CD4-positive, alpha-beta T cell (primary cell): ENCODE measurements at places on chromosomes 1 and 21. TPM values are rescaled to one million over a fixed set of nuclear protein-coding genes. Genes with fewer than 3 reads are reported as not detected.

The C4BPB gene
- 2.1 TPM for total RNA-seq

The LRIG2 gene
- 12.9 TPM for total RNA-seq

The KCNN3 gene
- total RNA-seq = not detected

- no peak overlapping the region for H3K4me3 ChIP-seq
- peaks cover 7% of the 10 kb centered on the region for H3K27me3 ChIP-seq
These were observed 34.1 kb downstream of the OR2G3 start for GRCh38 chr1:247639381-247639981.

GRCh38 chr1:84260852-84261518, 40.5 kb upstream of the SAMD13 start:
- no peak overlapping the region for H3K27ac ChIP-seq
- H3K27me3 ChIP-seq = no peaks in the 10 kb centered on the region
- no peaks in the 10 kb centered on the region for H3K36me3 ChIP-seq
- DNase-seq = no peak
- H3K4me3 ChIP-seq = no peak overlapping the region

- H3K4me1 ChIP-seq = no peaks in the 10 kb centered on the region
- no peak overlapping the region for H3K4me3 ChIP-seq
- peaks cover 16% of the 10 kb centered on the region for H3K27me3 ChIP-seq
These were observed 22.0 kb upstream of the CHIT1 start for GRCh38 chr1:203251466-203251865.

DNA sequence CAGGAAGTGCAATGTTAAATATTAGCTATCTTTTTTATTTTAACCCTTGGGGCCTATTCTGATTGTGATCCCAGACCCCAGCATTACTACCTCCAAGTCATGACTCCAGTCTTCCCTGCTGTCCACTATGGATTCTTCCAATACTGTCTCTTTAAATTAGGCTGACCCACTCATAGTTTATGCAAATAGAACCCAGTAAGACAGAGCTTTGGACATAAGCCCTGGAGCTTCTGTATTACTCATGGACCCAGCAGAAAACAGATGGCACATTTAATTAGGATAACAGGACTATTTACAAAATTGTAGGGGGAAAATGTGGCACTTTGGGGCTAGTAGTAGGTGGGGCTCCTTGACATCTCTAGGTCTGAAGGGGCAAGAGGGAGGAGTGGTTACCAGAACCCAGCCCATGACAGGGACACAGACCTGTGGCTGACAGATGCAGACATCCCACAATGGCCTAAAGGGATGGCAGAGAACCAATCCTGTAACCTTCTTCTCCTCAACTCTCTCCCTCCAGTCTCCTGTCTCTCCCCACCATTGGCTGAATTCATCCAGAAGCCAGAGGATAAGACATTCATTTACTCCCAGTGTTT, 233.5 kb downstream of the OMA1 start:
- no peaks in the 10 kb centered on the region for H3K4me1 ChIP-seq
- DNase-seq = no peak
- no peaks in the 10 kb centered on the region for H3K27me3 ChIP-seq
- no peak overlapping the region for H3K27ac ChIP-seq

DNA sequence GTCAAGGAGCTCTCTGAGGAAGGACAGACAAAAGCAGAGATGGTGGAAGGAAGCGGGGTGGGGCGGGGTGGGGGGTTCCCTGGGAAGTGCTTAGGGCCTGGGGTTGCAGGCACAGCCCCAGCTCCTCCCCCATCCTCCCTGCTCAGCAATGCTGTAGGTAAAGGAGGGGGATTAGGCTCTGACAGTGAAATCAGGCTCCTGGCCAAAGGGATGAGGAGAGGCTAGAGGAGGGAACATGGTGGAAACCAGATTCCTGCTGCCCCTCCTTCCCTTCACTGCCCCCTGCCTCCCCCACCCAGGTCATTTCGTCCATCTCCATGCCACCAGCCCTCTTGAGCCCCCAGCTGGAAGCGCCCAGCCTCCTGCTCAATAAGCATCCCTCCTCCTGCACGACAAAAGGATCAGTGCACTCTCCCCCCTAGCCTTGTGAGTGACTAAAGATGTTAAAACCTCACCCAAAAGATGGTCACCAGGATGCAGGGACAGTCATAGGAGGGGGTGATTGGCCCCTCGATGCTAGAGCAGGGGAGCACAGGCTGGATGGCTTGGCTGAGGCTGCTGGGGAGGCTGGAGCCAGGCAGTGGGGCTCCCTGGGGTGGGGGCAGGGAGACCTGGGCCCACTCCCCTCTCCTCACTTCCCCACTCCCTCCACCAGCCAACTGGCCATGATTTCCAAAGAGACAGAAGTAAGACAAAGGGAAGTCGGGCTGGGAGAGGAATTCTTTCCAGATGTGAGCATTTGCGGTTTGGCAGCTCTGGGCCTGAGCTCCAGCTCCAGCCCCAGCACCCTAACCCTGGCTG, 2.2 kb upstream of the CRABP2 start:
- peaks cover 24% of the 10 kb centered on the region for H3K27me3 ChIP-seq
- peaks cover 35% of the 10 kb centered on the region for H3K4me1 ChIP-seq
- no peak overlapping the region for H3K27ac ChIP-seq
- no peaks in the 10 kb centered on the region for H3K36me3 ChIP-seq
- DNase-seq = no peak

DNA sequence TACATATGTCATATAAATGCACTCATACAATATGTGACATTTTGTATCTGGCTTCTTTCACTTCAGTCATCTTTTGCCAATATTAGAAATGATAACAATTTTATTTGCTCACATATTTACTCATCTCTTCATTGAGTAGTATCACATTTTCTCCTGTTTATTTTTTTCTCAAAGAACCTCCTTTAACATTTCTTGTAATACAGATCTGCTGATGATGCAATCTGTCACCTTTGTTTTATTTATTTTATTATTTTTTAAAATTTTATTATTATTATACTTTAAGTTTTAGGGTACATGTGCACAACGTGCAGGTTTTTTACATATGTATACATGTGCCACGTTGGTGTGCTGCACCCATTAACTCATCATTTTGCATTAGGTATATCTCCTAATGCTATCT, 15.8 kb upstream of the TSHB start:
- no peak overlapping the region for H3K4me3 ChIP-seq
- H3K27ac ChIP-seq = no peak overlapping the region
- no peak for DNase-seq
- H3K4me1 ChIP-seq = no peaks in the 10 kb centered on the region
- H3K27me3 ChIP-seq = no peaks in the 10 kb centered on the region

GRCh38 chr21:32549440-32549839, 35.9 kb downstream of the TCP10L start:
- no peaks in the 10 kb centered on the region for H3K4me1 ChIP-seq
- H3K4me3 ChIP-seq = no peak overlapping the region
- no peaks in the 10 kb centered on the region for H3K27me3 ChIP-seq

DNA sequence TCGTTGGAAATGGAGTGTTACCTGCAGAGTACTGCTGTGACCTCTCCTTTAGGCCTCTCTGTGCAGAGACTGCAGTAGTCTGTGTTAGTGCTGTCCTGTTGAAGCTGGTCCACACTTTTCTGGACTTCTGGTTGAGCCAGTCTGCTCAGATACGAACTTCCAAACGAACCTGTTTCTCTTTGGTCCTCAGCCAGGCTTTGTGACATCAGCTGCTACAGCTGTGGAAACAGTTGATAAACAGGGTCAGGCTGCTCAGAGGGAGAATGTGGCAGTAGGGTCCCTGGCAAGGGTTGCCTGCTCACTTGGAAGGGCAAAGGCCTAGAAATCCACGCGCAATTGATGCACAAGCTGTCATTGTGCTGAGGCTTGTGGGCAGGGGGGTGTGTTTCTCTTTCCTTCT, 98.8 kb downstream of the NOS1AP start:
- no peak overlapping the region for H3K4me3 ChIP-seq
- H3K27ac ChIP-seq = no peak overlapping the region
- H3K27me3 ChIP-seq = peaks cover 9% of the 10 kb centered on the region
- no peaks in the 10 kb centered on the region for H3K4me1 ChIP-seq

GRCh38 chr21:34609244-34609932, 5.5 kb downstream of the RCAN1 start:
- H3K4me3 ChIP-seq = no peak overlapping the region
- H3K36me3 ChIP-seq = no peaks in the 10 kb centered on the region
- DNase-seq = no peak
- no peak overlapping the region for H3K27ac ChIP-seq
- no peaks in the 10 kb centered on the region for H3K27me3 ChIP-seq

DNA sequence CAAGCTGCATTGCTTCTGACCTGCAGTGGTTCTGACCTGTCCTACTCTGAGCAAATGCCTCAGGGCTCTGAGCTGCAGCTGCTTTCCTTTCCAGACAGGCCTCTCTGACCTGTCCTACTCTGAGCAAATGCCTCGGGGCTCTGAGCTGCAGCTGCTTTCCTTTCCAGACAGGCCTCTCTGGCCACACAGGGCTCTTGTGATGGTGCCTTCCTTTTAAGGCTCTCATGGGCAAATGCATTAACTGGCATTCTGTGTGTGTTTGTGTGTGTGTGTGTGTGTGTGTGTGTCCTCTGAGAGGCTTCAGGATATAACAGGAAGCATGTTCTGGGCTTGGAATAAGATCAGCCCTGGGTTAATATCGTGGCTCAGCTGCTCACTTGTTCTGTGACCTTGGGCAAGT, 131.3 kb downstream of the NTPCR start:
- H3K36me3 ChIP-seq = peaks cover 1% of the 10 kb centered on the region
- no peaks in the 10 kb centered on the region for H3K4me1 ChIP-seq
- no peak overlapping the region for H3K27ac ChIP-seq
- no peaks in the 10 kb centered on the region for H3K27me3 ChIP-seq

DNA sequence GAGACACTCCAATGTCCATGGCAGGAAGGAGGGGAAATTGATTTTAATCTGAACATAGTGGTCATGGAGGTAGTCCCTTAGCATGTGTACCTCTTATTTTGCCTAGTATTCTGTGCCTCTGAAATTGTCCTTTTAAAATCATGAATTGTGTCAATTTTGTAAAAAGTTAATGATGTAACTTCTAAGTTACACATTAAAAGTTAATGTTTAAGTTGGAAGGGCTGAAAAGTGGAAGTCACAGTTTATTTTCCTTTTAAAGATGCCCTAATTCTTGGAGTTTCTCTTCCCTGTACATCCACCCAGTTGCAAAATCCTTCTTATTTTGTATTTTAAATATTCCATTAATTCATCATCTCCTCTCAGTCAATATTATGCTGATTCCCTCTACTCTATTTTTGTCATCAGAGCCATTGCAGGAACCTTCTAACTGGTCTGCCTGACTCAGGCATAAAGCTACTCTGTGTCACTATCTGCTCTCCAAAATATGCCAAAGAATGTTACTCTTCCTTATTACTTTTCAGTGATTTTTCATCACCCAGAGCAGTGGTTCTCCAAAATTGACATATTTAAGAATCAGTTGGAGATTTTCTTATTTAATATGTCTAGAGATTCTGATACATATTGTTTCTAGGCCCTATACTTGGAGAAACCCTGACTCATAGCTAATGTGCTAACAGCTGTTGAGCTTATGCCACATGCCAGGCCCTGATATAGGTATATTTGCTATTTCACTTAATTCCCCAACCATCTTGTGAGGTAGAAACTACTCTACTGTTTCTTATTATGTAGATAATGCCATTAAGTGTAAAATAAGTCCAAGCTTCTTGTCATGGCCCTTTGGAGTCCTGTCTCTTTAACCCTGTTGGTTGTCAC, 5.1 kb downstream of the HOOK1 start:
- peaks cover 9% of the 10 kb centered on the region for H3K4me1 ChIP-seq
- no peak for DNase-seq
- H3K36me3 ChIP-seq = no peaks in the 10 kb centered on the region

DNA sequence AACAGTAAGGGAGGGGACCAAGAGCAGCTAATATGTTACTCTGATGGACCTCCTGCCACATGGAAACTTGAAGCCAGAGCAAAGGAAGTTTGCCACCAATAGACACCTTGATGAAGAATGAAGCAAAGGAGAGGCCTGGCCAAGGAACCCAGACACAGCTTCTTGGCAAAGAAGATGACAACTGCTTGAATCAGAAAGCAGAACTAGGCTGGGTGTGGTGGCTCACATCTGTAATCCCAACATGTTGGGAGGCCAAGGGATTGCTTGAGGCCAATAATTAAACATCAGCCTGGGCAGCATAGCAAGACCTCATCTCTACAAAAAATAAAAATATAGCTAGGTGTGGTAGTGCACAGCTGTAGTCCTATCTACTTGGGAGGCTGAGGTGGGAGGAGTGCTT, 31.7 kb upstream of the CAPZB start:
- H3K27me3 ChIP-seq = no peaks in the 10 kb centered on the region
- no peak overlapping the region for H3K27ac ChIP-seq
- no peaks in the 10 kb centered on the region for H3K36me3 ChIP-seq
- no peak overlapping the region for H3K4me3 ChIP-seq

DNA sequence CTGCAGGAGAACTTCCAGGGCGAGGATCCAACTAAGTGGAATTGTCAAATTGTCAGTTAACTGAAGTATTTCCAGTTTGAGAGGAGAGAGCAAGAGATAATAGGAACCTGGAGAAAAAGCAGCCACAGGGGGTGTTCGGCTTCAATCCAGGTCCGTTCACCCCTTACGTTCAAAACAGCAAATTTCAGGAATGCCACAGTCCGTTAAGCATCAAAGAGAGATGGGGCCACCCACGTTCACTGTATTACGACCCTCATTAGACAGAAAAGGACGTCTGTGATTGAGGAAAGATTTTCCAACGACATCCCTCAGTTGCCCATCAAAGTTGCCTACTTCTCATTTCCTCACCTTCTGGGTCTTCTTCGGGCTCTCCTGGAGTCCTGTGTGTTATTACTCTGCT, 422.5 kb upstream of the VAMP3 start:
- no peak for DNase-seq
- H3K4me3 ChIP-seq = no peak overlapping the region
- H3K36me3 ChIP-seq = no peaks in the 10 kb centered on the region
- no peak overlapping the region for H3K27ac ChIP-seq
- H3K4me1 ChIP-seq = no peaks in the 10 kb centered on the region

The AZIN2 gene
- total RNA-seq = 4.9 TPM

GRCh38 chr1:25906644-25907300, 553 bp upstream of the STMN1 start:
- peak overlapping the region; percentile 65 for H3K27ac ChIP-seq
- no peaks in the 10 kb centered on the region for H3K36me3 ChIP-seq
- no peaks in the 10 kb centered on the region for H3K27me3 ChIP-seq
- H3K4me3 ChIP-seq = peak overlapping the region; percentile 72
